ENCODE measurements at places on chromosomes 12 and 14. TPM values are rescaled to one million over a fixed set of nuclear protein-coding genes. Genes with fewer than 3 reads are reported as not detected.

WSCD2 gene
- 0.06 TPM for total RNA-seq

GRCh38 chr14:77238996-77239395 lies 32.0 kb downstream of the NGB start:
- DNase-seq = no peak

DNA sequence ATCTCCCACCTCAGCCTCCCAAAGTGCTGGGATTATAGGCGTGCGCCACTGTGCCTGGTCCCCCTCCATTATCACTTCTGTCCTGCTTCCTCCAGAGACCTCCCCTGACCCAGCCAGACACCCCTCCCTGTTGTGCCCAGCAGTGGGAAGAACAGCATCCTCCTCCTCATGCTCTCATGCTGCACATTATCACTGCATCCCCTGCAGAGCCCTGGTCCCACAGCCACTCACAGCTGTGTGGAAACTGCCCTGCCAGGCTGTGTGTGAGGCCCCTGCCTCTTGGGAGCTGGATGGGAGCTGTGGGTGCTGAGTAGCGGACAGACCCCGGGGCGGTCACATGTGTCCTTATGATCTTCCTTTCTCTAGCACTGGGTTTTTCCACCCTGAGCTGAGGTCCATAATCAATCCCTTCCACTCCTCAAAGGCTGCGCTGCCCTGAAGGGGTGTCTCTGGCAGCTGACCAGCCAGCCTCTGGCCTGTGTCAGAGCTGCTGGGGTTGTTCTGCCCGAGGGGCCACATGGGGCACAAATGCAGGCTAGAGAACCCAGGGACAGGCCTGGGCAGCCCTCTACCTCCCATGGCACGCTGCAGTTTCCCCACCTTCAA lies 9.2 kb downstream of the HIP1R start:
- DNase-seq = no peak

DNA sequence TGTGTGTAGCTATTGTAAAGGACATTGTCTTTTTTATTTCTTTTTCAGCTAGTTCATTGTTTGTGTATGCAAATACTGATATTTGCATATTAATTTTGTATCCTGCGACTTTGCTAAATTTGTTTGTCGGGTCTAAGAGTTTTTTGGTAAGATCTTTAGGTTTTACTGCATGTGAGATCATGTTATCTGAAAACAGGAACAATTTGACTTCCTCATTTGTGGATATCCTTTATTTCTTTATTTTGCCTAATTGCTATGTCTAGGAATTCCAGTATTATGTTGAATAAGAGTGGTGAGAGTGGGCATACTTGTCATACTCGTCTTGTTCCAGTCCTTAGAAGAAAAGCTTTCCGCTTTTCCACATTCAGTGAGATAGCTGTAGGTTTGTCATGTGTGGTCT lies 28.8 kb downstream of the SIX4 start:
- no peak for DNase-seq

GRCh38 chr12:106696071-106696470 lies 78.4 kb upstream of the RIC8B start:
- DNase-seq = no peak

USP44 gene
- 0.95 TPM for total RNA-seq

DNA sequence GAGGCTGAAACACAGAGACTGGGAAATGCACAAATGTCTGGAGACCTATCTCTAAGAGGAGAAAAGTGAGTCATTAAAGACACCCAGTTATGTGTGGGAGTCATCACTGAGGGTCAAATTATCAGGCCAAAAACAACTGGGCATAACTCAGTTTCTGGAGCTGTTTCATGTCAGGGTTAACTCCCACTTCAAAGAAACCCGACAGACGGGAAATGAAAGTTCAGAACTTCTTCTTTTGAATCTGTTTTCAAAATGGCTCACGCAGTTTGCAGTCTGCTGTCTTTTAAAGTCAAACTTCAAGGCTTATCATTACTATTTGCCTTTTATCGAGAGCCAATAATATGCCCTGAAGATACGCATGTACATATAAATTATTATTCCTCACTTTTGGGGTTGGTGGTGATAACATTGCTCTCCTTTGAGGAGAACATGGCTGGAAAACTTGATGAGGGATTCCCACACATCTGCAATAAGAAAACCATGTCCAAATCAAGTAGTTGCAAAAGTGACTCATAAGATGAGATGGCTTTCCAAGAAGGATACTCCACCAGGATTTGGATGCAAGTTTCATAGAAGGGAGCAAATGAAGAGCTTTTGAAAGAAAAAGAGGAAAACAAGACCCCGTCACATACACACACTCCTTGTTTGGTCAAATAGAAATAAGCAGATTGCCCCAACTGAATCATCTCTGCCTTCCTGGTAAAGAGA lies 341.4 kb downstream of the ADAMTS20 start:
- peak; percentile 74 for DNase-seq

- DNase-seq = no peak
Measured at GRCh38 chr12:50099302-50100008, 4.4 kb upstream of the GPD1 start.

- DNase-seq = no peak
Measured at GRCh38 chr12:6792522-6793201, 3.3 kb downstream of the CD4 start.

DNA sequence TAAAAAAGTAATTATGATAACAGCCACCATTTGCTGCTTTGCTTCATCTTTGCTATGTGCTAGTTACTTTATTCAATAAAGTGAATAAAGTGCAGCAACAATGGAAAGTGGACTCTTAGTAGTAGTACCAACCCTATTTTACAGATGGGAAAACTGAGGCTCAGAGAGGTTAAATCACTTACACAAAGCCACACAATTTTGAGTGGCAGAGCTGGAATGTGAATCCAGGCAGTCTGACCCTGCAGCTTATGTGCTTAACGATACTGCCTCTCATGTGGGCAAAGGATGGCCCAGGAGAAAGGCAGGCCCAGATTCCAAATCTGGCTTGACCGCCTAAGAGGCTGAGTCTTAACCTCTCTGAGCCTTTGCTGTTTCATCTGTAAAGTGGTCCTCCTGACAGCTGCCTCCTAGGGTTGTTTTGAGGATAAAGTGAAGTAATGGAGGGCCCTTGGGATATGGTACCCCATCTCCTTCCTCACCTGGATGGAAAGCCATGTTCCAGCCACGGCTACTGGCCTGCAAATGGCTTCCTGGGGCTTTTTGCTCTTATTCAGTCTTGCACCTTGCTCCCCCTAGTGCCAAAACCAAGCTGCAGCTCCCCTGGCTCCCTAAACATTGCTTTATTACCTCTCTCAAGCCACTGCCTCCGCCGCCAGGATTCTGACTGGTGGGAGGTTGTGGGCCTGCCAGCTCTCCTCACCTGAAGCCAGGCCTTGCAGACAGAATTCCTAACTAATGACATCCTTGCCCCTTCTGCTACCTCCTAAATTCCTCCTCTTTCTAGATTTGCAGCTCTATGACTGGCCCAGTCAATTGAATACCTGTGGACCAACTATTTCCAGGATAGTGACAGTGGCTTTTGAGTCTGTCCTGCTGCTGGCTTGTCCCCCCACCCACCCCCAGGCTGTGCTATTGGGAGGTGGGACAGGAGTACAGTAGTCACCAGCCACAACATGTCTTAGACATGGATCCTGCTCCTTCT lies 283.3 kb upstream of the PWP1 start:
- peak; percentile 84 for DNase-seq

GRCh38 chr12:21940549-21941505 lies at the start of gene ABCC9:
Gene ABCC9 (minus strand): TSS chr12:21941426. CDS start chr12:21936674, 4,752 bp downstream.
- peak; percentile 7 for DNase-seq

LRCOL1 gene
- total RNA-seq = not detected

DNA sequence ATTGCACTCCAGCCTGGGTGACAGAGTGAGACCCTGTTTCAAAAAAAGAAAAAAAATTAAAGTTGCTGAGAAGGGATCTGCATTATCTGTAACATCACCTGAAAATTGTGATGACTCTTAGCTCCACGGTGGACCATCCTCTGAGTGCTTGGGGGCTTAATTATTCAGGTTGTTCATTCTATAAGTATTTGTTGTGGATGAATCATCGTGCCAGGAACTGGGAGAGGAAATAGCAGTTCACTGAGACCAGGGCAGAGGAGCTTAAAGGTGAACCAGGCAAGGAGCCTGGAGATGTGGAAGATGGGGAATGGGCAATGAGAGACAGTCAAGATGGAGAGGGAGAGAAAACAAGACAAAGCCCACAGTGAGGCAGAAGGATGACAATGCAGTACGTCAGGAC lies 25.5 kb upstream of the GSC start:
- DNase-seq = peak; percentile 64

OR6C4 gene
- not detected for total RNA-seq

FAM181A gene
- total RNA-seq = not detected

PPFIBP1 gene
- total RNA-seq = 96.9 TPM

GRCh38 chr12:114355389-114356088 lies 50.4 kb downstream of the TBX5 start:
- peak; percentile 70 for DNase-seq

NDUFA9 gene
- 186 TPM for total RNA-seq

- no peak for DNase-seq
Measured at GRCh38 chr12:68630598-68630997, 19.9 kb downstream of the RAP1B start.

GRCh38 chr12:123723011-123723410 lies 10.9 kb downstream of the ATP6V0A2 start:
- DNase-seq = no peak

GRCh38 chr12:64560396-64561301 lies 49.6 kb upstream of the RASSF3 start:
- peak; percentile 85 for DNase-seq

- DNase-seq = no peak
Measured at GRCh38 chr14:105622329-105622955, 96.1 kb downstream of the TMEM121 start.

- no peak for DNase-seq
Measured at GRCh38 chr12:131349397-131350127, 361.3 kb upstream of the SFSWAP start.

DNA sequence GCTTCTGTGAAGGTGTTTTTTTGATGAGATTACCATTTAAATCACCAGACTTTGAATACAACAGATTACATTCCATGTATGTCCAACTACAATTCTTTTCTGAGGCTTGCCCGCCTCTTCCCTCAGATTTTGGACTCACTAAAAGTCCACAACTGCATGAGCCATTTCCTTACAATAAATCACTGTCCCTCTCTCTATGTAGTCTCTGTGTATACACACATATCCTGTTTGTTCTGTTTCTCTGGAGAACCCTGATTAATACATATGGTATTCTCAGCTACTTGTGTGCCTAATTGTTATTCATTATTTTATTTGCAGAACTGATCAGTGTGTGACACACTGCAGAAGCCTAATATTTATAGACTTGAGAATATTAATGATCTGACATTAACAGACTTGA lies 2.4 kb upstream of the MIPOL1 start:
- DNase-seq = peak; percentile 67

AQP2 gene
- not detected for total RNA-seq

DNA sequence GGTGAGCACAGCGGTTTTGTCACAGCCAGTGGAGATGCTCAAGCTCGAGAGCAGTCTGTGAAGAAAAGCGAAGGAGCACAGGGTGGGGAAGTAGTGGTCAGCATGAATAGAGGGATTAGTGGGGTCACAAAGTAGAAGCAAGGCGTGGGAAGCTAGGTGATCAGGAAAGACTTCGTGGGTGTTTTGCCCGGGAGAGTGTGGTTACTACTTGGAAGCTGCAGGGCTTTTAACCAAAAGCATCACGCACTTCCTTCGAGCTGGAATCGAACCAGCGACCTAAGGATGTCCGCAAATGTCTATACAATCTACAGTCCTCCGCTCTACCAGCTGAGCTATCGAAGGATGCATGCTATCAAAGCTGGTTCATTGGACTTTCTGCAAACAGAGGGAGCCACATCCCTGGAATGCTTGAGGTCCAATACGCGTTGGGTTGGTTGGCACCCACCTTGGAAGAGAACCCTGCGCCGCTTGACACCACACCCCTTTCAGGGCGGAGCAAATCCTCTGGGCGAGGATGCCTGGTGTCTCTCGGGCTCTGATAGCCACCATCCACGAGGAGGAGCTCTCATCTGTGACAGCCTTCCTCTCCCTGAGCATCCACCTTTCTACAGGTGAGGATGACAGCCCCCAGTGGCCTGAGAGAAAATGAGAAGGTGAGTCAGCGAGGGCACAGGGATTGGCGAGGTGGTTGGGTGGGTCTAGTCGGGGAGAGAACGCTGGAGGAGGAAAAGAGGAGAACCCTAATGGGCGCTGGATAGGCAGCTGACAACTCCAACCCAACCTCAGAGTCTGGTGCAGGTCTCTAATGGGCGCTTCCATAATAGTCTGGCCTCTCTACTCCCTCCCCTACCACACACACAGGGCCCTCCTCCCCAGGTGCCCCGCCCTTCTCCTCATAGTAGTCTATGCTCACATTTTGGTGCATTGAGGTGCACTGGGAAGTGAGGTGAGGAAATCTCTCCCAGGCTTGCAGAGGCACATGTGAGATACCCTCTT lies 16.0 kb upstream of the OR6S1 start:
- peak; percentile 83 for DNase-seq

DNA sequence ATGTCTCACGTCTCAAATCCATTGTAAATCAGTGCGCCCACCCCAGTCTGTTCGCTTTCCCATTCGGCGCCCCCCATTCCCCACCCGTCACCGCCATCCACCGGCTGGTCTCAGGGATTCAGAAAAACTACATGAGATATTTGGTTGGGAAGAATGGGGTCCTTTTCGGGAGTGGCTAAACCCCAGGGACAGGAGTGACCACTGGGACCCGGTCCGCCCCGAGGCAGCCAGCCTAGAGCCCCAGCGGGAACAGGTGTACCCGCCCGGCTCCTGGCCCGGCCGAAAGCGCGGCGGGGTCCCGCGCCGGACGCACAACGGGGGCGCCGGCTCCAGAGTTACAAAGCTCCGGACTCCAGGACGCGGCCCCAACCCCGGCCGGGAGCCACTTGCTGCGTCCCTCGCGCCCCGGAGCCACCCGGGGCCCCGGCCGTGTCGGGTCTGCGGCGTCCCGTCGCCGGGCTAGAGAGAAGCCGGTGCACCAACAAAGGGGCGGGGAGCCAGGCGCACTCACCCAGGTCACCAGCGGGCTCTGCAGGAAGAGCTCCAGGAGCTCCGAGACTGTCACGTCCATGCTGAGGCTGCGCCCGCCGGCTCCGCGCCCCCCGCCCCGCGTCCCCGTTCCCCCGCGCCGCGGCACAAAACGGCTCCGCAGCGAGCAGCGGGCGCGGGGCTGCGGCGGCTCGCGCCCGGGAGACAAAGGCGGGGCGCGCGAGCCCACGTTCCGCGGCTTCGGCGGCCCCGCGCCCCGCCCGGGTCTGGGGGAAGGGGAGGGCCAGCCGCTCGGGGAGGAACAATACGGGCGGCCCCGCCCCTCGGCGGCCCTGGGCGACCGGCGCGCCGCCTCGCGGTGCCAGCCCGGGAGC lies at the start of gene CCDC88C:
CCDC88C (minus strand) TSS at position 701 of the 863 bp plus-strand sequence; CDS start at position 571, 130 bp downstream.
- peak; percentile 79 for DNase-seq

All from Daoy (cell line).